ENCODE measurements at places on chromosomes 13 and 19. TPM values are rescaled to one million over a fixed set of nuclear protein-coding genes. Genes with fewer than 3 reads are reported as not detected.

Gene FGF22
- 4.4 TPM for total RNA-seq

GRCh38 chr13:43300865-43301264 lies 277.5 kb downstream of the DNAJC15 start:
- DNase-seq, result no peak

- DNase-seq, result no peak
Observed at GRCh38 chr13:105105471-105105870, 1430.0 kb downstream of the EFNB2 start.

GRCh38 chr13:82356667-82357410 lies 1525.4 kb downstream of the SLITRK1 start:
- no peak for DNase-seq

DNA sequence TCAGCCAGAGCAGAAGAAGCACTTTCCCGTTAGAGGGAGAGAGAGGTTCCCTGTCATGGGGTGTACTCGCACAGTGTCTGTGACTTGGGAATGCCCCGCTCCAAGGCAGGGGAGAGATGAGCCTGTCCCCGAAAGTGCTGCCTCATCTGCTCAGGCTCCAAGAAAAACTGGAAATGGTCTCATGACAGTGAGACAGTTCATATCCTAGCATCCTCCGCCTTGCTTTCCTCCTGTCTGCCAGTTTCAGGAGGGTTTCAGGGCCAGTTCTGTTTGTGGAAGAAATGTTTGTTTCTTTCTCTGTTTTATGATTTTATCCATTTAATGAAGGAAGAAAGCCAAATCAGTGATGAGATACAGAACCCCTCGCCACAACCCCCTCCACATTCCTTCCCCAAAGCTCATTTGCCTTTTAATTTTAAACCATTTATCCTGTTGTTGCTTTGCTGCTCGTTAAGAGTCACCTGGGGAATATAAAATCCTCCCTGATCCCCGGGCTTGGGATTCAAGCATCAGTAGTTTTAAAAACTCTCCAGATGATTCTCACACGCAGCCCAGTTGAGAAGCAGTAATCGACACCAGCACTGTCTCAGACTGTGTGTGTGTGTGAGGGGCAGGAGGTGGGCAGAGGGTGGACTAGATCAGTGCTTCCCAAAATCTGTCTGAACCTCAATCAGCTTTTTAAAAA lies 144.6 kb upstream of the UBL3 start:
- no peak for DNase-seq

- no peak for DNase-seq
Observed at GRCh38 chr13:42977219-42977659, 14.8 kb downstream of the EPSTI1 start.

DNA sequence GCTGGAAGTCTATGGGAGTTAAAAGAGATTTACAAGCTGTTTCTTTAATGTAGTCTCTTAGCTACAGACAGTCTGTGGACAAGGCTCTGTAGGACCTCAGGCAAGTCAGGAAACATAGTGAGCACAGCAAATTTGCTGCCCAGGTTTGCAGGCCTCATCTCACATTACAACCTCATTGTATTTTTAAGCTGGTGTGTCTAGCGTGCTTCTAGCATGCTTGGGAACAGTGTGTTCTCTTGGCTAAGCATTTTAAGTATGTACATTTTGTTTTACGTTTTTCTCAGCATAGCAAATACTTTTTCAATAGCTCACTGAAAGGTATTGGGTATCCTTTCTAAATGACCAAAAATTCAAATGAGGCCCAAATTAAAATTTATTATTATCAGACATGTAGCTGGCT lies 113.2 kb downstream of the STARD13 start:
- peak; percentile 38 for DNase-seq

DNA sequence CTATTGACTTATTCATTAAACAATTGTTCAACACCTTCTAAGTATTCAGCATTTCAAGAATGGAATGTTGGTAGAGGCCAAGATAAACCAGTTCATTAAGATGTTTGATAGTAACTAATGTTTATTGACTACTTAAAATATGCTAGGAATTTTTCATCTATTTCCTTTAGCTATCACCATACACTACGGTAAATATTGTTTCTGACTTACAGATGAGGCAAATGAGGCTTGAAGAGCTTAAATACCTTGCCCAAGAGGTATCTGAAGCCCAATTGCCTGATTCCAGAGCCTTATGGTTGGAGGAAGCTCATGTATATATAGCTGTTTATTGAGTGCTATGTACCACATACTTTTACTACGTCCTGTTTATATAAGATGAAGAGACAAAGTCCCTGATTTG lies 286.2 kb downstream of the NDFIP2 start:
- no peak for DNase-seq

GRCh38 chr13:67330149-67330548 lies 100.0 kb upstream of the PCDH9 start:
- DNase-seq, result no peak

Measured in prostate gland (tissue), 2 donors.